ENCODE measurements at places on chromosomes 1 and 21.

GRCh38 chr21:42499444-42500112, 3.6 kb upstream of the RSPH1 start:
- DNase-seq = no peak

DNA sequence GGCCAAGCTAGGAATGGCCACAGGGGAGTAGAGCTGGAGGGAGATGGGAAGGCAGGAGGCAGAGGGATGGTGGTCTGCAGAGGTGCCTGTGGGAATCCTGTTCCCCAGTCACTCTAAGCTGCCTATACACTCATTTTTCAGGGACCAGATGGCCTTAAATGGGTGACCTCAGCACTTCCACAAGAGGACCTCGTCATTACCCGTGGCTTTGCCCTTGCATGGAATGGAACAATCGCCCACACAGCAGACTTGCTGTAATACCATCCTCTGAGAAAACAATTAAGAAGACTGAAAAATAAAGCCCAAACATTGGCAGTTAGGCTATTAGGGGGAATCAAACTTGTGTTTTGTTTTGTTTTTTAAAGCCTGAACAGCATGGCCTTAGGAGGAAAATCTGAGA, 12.9 kb upstream of the TNN start:
- no peak for DNase-seq

DNA sequence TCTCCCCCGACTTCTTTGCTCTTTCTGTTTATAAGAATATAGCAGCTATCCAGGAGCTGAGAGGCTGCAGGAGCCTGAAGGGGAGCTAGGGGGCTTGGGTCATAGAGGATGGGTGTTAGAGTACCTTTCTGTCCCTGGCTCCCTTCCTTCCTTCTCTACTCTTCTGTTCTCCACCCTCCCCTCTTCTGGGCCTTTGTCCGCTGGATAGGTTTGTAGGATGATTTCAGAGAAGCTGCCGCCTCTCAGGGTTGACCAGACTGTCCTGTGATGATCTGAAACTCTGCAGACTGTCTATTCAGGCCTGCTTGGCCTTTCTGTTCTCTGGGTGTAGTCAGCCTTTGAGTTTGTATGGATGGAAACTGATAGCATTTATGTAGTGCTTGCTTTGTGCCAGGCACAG, 26.3 kb downstream of the PPFIA4 start:
- no peak for DNase-seq

DNA sequence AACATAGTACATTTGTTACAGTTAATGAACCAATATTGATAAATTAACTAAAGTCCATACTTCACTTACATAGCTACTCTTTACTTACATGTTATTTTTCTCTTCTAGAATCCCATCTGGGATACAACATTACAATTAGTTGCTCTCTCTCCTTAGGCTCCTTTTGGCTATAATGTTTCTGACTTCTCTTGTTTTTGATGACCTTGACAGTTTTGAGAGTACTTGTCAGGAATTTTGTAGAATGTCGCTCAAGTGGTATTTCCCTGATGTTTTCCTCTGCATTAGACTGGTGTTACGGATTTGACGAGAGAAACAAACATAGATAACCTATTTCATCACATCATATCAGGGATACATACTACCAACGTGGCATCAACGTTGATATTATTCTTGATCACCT, 925.4 kb upstream of the TMPRSS15 start:
- DNase-seq = no peak

- no peak for DNase-seq
These were observed 286.1 kb downstream of the LRRIQ3 start for GRCh38 chr1:73911849-73912248.

DNA sequence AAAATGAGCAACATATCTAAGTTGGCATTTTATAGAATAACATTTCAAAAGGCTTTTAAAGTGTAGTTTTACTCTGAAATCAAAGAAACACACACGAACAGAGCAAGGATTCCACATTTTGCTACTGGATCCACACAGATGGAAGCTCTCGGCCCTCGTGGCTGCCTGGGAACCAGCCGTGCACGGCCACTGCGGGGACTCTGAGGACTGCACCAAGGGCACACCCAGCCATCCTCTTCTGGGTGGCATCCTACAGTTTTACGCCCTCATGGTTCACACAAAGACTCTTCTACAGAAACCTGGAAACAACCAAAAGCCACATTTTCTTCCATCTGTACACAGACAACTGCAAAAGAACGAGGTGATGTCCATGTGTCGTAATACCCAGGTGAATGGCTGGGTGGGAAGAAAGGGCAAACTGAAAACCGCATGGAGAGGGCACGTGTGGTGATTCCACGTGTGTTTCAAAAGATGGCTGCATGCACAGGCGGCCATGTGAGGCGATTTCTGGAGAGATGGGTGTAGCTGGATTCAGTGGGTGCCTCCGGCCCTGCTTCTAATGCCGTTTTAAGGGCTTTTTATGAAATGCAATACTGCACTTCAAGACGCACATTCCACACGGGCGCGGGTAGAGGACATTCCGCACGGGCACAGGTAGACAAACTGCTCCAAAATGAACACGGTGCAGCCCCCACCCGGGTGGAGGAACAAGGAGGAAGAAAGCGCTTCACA, 8.1 kb downstream of the POFUT2 start:
- no peak for DNase-seq

- peak; percentile 37 for DNase-seq
These were observed 40.5 kb upstream of the SRP9 start for GRCh38 chr1:225737161-225737560.

DNA sequence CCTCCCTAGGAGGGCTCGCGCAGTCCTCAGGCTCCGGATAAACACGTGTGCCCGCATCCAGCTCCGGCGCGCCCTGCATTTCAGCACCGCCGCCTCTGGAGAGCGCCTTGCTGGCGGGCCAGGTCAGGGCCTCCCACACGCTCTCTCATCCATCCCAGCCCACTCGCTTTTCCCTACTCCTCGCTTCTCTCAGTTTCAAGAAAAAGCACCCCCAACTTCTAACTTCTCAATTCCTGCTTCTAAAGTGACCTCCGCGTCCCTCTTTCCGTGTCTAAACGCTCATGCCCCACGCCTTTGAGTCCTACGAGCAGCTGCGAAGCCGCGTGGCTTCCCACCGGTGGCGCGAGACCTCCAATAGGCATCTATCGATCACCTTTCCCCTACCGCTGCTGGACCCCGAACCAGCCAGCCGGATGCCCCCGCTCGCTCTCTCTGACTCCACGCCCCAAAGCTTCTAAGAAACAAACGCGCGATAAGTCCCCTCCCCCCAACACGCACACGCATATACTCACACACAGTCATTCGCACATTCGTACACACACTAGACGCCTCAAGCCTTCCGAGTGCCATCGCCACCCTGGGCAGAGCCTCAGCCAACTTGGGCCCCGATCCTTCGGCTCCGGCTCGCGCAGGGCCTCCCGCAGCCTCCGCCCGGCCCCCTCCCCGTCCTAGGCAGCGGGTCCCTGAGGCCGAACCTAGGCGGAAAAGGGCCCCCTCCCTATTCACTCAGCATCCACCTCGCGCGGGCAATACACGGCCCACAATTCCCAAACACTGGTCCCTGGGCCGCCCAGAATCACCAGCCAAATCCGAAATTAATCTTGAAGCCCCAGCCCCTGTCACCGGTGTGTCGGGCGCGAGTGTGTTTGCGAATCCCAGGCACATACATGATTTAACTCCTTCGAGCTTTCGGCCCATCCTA, 1.1 kb downstream of the NMNAT2 start:
- DNase-seq = peak; percentile 20

GRCh38 chr1:17059391-17060305, 5.8 kb upstream of the SDHB start:
- no peak for DNase-seq

DNA sequence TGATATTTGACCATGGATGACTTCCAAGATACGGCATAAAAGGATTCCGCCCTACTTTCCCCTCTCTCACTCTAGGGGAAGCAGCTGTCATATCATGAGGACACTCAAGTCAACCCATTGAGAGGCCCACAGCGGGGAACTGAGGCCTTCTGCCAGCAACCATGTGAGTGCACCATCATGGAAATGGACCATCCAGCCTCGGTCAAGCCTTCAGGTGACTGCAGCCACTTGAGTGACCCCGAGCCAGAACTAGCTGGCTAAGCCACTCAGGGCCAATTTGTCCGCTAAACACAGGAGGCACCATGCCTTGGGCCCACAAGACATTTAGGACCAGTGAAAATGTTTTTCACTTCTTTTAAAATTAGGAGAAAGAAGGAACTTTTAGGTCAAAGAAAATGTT, 11.1 kb upstream of the GJB5 start:
- peak; percentile 5 for DNase-seq

- DNase-seq = no peak
These were observed 169.6 kb downstream of the TGFB2 start for GRCh38 chr1:218514689-218515088.

- no peak for DNase-seq
These were observed 12.0 kb upstream of the SLC35A3 start for GRCh38 chr1:99957818-99958217.

DNA sequence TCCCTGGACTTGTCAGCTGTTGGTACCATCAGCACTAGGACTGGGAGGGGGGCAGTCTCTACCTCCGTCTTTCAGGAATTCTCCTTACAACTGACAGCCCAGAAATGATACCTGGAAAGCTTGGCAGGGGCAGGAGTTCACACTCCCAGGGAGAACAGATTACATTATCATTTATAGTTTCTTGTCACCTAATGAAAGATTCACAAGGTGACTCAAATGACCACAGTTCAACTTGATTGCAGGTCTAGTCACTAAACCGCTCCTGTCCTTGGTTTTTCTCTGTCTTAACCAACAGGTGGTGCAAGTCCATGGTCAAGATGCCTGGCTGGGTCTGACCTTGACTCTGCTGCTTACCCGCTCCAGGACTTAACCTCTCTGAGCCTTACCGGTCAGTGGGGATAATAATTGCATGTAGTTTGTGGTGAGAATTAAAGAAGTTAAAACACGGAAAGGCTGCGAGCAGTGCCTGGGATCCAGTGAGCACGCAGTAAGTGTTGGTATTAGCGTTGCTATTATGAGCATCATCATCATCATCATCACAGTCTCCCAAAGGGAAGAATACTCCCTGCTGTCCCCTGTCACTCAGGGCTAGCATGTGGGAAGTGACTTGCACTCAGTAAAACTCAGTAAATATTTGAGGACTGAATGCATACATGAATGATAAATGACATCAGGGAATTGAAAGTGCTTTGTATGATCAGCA, 125.3 kb upstream of the CD34 start:
- no peak for DNase-seq

DNA sequence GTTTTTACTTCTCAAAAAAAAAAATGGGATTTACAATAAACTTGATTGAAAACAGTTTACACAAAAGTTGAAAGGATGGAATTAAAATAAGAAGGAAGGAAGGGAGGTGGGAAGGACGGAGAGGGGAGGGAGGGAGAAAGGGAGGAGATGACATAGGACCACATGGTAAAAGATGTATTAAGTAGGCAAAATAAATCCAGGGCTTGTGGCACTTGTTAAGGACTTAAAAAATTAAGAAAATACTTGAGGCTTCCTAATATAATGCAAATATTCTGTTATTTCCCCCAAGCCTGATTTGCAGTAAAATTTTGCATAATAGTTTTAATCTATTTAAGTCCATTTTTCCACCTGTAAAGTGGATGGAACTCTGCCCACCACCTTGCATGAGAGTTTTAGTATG, 27.5 kb downstream of the SLC30A10 start:
- no peak for DNase-seq

- no peak for DNase-seq
These were observed 58.7 kb upstream of the APOBEC4 start for GRCh38 chr1:183711741-183712361.

GRCh38 chr1:99218572-99218971, 45.7 kb upstream of the PLPPR4 start:
- DNase-seq = no peak

- DNase-seq = no peak
These were observed 178.0 kb upstream of the DPT start for GRCh38 chr1:168907053-168907452.

DNA sequence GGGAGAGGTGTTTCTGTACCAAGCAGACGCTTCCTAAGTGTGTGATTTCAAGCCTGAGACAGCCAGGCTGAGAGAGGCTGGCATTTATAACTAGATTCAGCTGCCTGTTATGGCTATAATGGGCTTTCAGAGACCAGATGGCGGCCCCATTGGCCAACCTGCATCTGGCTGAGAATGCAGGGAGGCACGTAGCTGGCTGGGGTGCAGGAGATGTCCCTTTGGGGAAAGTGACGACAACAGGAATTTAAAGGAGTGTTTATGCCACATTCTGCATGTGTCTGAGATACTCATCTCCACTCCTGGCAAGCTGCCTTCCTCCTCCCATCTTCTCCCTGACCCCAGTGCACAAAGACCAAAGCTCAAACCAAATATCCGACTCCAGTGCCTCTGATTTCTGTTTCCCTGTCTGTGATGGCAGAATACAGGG, 21.3 kb upstream of the CCDC190 start:
- no peak for DNase-seq

DNA sequence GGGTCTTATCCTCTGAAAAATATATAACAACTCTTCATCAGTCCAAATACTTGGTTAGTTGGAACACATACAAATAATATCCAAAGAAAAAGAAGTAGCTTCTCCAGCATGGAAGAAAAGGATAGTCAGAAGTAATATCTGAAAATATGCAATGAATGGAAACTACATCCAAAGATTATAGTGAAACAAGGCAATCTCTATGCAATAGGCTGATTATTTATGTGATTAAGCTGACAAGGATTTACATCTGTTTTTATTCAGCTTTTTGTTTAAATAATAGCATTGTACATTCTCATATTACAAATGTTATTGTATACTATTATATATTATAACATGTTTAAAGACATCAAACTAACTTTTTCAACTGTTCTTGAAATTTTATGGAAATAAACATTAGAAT, 15.3 kb upstream of the TGFBR3 start:
- DNase-seq = no peak

- no peak for DNase-seq
These were observed 3.5 kb upstream of the TSPAN1 start for GRCh38 chr1:46171351-46171750.

DNA sequence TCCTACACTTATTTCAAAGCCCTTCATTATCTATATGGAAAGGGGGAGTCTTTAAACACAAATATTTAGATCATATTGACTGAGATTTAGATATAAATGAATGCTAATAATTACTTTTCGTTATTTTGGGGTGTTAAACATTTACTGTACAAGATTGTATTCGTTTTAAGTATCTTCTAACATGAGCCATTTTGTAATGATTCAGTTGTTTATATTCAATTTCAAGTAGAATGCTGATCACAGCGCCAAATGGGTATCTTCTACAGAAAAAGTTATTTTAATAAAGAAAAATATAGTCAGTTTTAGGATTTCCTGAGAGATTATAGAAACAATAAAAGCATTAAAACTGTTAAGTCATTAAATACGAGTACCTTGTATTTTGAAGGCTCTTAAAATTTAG, 104.5 kb upstream of the HNRNPU start:
- DNase-seq = no peak

GRCh38 chr1:109827466-109827865, 63.7 kb upstream of the EPS8L3 start:
- no peak for DNase-seq

- no peak for DNase-seq
These were observed 23.4 kb downstream of the PDE9A start for GRCh38 chr21:42676808-42677207.

DNA sequence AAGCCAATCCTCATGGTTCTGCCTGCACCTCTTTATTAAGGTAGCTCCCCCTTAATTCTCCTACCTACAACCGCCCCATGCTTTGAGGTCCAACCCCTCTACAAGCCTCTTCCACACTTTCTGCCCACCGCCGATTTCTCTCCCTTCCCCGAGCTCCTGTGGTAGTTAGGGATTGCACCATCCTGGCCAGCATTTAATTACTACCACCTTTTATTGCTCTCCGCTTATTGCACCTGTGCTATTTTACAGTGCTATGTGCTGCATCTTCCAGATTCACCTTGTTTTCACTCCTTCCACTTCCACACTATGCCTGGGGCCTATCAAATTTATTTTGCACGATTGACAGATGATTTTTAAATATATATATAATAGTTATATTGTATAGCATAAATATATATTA, 29.3 kb upstream of the DNAJC11 start:
- DNase-seq = no peak

Data from T1000 (cell line).